ENCODE measurements at places on chromosomes 6 and 20.

GRCh38 chr6:108983151-108983550 is 111.5 kb downstream of the SESN1 start:
- DNase-seq = no peak

GRCh38 chr20:64036346-64037198 is 590 bp downstream of the C20orf204 start:
- no peak for DNase-seq

DNA sequence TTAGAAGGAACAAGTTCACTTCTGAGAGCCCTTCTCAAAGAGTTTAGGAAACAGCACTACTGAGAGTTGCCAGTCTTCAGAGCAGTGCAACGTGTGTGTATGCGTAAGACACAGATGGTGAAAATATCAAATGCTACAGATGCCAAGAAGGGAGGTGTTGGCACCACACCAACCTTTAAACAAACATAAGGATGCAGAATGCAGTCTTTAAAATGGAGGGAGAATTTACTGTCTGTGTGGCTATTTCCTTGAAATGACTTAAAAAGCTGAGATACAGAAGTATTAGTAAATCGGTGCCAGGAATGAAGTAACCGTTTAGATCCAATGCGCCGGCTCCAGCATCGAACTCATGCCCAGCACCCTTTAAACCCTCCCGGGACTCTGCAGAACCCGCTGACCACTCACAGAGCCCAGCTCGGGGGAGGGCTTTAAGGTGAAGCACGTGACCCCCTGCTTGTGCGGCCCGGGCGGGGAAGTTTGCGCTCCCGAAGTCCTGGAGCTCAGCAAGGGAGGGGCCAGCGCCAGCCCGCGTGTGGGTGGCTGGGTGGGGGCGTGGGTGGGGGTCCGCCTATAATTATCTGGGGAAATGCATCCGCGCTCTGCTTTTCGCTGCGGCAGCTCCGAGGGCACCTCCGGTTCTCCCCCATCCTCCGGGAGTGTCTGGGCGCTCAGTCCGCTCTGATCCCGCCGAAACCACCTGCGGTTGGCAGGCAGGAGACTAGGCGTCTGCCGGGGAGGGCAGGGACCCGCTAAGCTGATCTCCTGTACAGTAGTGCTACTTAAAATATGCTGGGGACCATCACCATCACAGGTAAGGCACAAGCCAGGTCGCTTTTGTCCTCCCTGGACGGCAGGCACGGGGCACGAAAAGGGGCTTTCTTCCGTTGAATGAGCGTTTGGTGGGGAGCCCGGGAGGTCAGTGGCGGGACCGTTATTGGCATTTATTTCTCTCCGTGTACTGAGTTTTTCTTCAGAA is 66.0 kb downstream of the ZBTB2 start:
- DNase-seq = no peak

GRCh38 chr6:127366282-127367022 is 23.0 kb upstream of the ECHDC1 start:
- DNase-seq = no peak

DNA sequence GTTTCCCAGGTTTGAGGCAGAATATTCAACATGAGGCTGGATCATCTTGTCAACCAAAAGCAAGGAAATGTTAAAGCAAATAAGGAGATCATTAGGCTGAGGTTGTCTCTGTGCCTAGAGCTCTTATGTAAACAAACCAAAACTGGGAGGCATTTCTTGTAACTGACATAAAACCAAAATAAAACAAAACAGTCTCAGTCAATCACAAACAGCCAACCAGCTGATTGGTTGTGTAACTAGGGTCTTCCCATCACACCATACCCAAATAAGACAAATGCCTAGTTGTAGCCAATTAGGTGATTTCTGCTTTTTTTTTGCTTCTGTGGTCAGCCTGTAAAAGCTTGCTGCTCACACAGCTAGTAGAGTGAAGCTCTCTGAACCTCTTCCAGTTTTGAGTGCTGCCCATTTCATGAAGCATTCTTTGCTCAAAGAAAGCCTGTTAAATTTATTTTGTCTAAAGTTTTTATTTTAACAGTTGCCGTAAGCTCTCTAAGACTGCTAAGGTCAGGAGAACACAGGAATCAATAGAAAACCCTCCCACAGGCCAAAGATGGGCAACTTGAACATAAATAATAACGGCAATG is 8.9 kb upstream of the FITM2 start:
- no peak for DNase-seq

DNA sequence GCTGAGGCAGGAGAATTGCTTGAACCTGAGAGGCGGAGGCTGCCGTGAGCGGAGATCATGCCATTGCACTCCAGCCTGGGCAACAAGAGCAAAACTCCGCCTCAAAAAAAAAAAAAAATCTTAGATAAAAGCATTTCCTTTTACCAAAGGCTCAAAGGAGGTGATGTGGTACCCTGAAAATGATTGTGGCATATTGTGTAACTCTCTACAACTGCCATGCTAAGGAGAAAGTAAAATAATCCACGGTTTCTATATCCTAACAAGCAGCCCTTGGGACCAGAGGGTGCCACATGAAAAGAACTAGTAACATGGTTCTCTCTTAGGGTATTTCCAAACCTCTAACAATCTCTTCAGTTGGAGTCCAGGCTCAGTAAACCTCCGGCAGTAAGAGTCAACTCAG is 38.8 kb upstream of the SLA2 start:
- DNase-seq = no peak

- DNase-seq = no peak
Observed at GRCh38 chr6:143064951-143065683, 4.4 kb downstream of the AIG1 start.

All from activated CD4-positive, CD25-positive, alpha-beta regulatory T cell treated with anti-CD3 and anti-CD28 coated beads, Interleukin-2, amount 50 U/mL, for 16 hours (primary cell).